ENCODE measurements at places on chromosomes 5 and 9. TPM values are rescaled to one million over a fixed set of nuclear protein-coding genes. Genes with fewer than 3 reads are reported as not detected.

Gene CD14
- not detected for total RNA-seq

DNA sequence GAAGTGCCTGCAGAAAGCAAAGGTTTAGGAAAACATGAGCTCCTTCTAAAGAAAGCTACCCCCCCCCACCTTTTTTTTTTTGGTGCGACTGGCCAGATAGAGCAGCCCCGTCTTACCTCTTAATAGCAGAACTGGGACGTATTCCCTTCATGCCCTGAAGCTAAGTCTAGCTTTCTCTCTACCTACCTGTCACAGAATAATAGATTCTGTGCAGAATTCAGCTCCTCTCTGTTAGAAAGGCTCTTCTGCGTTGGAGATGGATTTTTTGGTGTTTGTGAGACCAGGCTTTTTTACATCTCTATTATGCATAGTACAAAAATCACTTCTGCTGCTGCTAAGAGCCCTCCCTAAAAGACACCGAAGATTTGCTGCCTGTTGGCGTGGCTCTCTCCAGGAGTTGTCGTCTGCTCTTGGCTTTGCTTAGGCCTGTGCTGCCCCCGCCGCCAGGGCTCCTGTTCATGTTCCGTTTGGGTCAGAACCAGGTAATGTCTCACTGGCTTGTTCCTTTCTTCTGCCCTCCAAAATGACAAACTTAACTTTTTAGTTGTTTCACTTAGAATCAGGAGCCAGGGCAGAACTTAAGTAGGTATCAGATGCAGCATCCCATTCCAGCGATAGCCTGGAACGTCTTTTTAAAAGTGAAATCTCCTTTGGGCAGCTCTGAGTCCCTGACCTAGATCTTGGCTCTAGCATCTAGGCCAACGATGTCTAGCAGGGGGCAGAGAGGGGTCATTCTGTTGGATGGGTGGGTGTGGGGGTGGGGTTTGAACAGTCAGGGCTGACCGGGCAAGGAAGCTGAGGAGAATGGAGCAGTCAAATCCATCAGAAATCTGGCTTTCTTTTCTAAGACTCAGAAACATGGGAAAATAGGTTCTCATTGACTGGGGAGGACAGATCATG lies 2.5 kb downstream of the TRIO start:
- no peak for DNase-seq

Gene VCAN
- total RNA-seq, result 203 TPM

GRCh38 chr9:89623925-89624420 lies 19.2 kb downstream of the GADD45G start:
- DNase-seq, result no peak

Measured in endothelial cell (in vitro differentiated cells).